ENCODE measurements at places on chromosomes 12 and 14.
A peak's percentile ranks its signal among the peaks of the same experiment; 100 is the strongest.

DNA sequence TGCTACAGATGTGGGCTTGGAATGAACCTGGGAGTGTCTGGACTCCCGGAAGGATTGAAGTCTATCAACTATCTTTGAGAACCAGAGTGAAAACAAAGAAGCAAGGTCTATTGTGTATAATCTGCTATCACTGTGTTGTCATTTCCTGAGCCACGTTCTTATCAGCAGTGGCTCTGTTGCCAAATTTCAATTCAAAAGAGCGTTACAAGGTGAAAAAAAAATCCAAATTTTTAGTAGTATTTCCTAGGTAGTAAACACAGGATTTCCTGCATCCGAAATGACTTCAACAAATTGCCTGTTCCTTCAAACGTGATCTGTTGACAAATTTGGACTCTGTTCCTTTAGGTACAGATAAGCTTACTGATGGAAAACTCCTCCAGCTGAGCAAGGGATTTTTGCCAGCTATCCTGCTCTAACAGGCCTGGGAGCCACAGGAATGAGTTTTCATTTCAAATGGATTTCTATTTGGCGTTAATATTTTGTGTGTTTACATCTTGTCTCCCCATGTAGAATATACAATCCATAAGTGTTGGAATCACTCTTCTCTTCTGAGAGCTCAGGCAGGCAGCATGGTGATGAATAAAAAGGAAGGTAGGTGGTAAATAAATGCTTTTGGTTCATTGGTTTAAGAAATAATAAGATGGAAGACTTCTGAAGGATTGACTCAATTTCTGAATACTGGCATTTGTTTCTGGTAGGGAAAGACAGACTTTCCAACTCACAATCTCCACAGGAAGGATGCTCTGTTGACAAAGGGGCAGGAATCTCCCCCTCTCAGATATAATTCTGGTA is 58.5 kb downstream of the GPR135 start:
- no peak for DNase-seq

GRCh38 chr12:119565404-119565803 is 28.2 kb upstream of the TMEM233 start:
- no peak for DNase-seq

DNA sequence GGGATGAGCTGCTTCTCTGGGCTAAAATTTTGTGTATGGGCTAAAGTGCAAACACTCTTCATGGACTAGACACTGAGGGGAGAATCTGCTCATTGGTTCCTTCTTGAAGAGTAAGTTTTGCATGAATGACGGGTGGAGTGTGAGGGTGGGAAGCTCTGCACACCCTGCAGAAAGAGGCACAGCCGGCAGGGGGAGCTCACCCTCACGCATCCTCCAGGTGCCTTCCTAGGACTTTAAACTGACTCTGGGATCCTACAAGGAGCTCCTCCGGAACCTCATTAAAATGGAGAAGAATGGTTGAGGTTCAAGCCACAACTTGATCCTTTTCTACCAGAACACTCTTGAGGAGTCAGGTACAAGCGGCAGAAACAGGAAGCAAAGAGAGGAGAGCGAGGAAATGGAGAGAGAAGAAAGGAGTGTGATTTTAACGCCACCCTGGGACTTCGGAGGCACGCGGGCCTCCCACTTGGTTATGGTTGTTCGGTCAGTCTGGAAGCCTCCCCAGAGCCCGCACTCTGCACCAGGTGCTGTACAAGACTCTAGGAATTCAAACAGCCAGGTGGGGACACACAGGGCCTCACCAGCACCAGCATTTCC is 87.5 kb downstream of the SETD3 start:
- DNase-seq = no peak

- DNase-seq = no peak
Observed at GRCh38 chr12:57983146-57983857, 41.9 kb downstream of the ATP23 start.

GRCh38 chr12:114269153-114269552 is 136.8 kb downstream of the TBX5 start:
- DNase-seq = no peak

DNA sequence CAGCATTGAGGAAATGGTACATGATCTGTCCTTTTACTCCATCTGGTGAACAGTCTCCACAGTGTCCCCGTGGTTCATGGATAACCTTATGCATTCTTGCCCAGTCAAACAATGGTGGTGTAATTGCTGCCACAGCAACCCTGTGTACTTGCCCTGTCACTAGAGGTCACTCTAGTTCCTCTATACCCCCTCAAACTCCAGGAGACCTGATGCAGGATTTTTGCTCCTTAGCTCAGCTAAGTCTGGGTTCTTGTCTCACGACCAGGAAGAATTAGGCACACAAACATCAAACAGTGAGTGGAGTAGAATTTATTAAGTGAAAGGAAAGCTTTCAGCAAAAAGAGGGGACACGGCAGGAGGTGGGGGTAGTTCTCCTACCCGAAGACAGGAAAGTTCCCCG is 24.7 kb upstream of the EEA1 start:
- DNase-seq = no peak

DNA sequence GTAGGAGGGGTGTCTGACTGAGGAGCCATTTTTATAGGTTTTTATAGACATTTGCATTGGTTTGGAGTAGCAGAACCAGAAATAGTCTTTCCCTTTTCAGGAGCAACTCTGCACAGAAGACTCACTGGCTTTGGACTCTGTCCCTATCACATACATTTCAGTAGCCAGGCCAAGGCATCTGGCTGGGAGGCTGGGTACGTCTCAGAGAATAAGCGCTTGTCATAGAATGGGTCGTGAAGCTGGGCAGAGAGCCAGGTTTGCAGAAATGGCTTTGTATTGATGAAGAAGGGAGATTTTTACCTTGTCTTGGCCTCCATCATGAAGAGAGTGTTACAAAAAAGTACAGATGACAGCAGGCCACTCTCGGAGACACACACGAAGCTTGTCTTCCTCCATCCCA is 98.6 kb downstream of the CACNA1C start:
- no peak for DNase-seq

- no peak for DNase-seq
Observed at GRCh38 chr12:131827961-131828534, at the start of gene MMP17. Gene MMP17 (plus strand): TSS chr12:131828393. CDS start chr12:131828495, 102 bp downstream.

GRCh38 chr14:96390965-96391292 is 999 bp upstream of the AK7 start:
- DNase-seq = no peak

DNA sequence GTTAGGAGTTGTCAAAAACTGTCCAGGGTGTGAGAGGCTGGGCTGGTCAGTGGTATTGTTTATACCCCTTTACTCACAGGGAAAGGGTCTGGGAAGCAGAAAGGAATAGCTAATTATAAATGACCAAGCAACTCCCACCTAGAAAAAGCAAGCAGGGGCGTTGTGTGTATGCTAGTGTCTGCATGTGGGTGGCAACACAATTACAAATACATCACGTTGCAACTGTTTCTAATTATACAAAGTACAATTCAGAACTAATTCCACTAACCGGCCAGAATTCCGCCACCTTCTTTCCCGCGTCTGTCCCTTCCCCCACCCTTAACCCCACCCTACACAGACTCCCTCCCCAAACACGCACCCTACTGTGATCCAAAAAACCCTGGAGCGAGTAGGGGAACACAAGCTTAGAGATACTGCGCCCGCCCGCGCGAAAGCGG is 2.2 kb downstream of the DPF3 start:
- DNase-seq = no peak

- DNase-seq = no peak
Observed at GRCh38 chr14:85538636-85539035, 8.7 kb downstream of the FLRT2 start.

GRCh38 chr12:86774841-86775388 is 518.7 kb upstream of the MGAT4C start:
- DNase-seq = no peak

DNA sequence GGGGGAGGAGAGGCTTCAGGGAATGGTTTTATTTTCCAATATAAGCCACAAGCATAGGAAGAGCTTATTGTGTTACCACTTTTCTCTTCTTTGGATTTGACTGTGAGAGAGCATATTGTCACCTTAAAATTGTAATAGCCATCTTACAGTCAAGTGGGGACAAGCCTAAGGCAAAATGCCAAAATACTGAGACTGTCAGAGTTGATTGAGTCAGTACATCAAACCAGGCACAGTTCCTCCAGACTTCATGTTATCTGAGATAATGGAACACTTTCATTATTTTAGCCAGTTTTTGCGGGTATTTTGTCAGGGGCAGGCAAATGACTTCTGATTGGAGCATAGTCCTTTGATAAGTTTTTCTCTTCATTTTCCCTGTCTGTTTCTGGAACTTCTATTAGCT is 19.5 kb upstream of the NUBPL start:
- DNase-seq = no peak

GRCh38 chr14:85687456-85687855 is 157.5 kb downstream of the FLRT2 start:
- DNase-seq = no peak

DNA sequence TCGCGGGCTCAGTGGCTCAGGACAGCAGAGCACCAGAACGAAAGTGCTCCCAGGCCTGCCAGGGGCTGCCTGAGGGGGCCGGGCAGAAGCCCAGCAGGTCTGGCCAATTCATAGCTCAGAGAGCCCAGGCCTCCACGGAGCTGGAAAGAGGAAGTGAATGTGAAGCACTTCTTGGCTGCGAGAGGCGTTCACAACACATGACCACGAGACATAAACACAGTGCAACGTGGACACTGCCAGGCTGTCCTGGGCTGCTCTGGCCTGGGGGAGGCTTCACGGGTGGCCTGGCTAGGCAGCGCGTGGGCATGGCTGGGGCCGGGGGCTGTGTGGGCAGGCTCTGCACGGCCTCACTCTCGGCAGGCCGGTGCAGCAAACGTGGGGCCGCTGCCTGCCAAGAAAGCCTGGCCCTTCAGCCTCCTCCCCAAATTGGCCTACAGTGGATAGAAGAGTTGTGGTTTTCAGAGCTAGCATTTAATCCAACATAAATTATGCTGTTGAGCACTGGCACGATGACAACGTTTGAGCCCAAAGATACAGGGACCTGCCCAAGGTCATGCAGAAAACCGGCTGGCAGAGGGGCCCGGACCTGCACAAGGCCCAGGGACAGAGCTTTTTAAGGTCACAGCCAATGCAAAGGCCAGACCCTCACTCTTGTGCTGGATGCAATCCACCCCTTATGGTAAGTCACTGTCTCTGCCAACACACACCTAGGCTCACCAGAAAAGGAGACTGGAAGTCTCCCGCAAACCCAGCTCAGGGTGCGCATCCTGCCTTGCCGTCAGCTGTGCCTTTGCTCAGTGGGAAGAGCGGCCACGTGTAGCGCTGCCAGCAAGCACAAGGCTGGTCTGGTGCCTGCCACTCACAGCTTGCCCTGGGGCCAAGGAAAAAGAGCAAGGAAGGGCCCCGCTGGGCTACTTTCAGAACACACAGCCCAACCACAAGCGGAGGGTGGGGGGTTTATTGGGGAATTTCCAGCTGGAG is 8.6 kb downstream of the SLC25A29 start:
- DNase-seq = no peak

DNA sequence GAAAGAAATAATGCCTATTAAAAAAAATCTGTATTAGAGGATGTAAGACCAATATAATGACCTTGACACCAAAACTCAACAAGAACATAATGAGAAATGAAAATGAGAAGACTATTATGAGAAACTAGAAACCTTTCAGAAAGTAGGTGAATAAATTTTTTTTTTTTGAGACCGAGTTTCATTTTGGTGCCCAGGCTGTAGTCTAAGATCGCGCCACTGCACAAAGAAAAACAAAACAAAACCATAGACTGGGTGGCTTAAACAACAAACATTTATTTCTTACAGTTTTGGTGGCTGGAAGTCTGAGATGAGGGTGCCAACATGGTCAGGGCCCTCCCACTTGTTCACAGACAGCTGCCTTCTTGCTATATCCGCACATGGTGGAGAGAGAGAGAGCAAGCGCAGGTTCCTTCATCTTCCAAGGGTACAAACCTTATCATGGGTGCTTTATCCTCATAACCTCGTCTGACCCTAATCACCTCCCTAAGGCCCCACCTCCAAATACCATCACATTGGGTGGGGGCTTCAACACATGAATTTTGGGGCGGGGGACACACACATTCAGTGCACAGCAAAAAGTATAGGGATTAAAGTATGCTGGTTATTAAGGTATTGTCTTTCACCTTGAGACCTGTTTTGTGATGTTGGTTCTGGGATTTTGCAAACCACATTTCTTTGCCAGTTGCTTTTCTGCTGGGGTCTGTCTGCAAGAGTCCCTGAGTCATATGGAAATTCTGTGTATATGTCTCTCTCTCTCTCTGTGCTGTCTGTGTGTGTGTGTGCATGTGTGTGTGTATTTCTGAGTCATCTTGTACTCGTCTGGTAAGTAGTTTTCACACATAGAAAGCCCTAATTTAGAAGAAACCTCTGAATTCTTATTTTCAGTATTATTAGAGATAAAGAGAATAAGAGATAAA is 26.2 kb downstream of the ZCRB1 start:
- peak; percentile 34 for DNase-seq

DNA sequence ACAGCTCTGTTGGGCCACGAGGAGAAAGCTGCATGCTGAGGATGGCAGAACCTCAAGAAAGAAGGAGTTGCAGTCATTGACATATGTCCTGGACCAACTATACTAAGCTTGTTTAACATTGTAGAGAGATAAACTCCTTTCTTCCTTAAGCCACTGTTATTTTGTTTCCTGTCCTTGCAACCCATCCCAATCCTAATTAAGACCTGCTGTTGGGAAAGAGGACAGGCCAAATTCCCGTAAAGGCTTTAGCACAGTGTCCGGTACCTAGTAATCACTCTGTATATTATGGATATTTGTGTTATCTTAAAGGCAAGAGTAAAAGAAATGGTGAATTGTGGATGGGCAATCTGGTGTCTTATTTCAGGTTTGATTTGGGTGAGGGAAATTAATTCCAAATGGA is 53.5 kb upstream of the WSCD2 start:
- DNase-seq = no peak

DNA sequence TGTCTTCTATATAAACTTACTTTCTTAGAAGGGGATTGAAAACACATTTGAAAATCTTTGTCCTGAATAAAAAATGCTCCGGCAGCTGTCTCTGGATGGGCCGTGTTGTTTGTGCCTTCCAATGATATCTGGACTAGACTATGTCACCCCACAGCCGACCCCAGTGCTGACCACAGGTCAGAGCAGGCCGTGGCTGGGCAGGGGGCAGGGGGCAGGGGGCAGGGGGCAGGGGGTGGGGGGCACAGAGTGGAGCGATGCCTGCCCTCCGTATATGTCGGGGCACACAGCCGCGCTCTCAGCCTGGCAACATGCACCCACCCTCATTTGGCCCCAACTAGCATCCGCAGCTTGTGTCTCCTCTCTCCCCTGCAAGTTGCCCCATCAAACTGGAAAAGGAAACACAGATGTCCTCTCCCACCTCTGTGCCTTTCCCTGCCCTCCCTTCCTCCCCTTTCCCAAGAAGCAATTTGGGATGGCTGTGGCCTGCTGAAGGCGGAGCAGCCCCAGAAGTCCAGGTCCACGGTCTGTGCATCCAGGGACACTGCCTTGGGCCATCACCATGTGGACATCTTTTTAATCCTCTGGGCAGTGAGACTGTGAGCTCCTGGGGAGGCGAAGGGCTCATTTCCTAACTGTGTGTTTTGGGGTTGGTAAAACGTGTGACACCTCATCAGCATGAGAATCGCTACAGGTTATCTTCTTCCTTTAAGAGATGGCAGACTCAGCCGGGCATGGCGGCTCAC is 295.7 kb upstream of the RTL1 start:
- no peak for DNase-seq

- DNase-seq = no peak
Observed at GRCh38 chr12:69888901-69889300, 63.9 kb downstream of the MYRFL start.

GRCh38 chr12:47004634-47005033 is 74.8 kb upstream of the PCED1B start:
- no peak for DNase-seq

Data from activated CD4-positive, CD25-positive, alpha-beta regulatory T cell treated with anti-CD3 and anti-CD28 coated beads, Interleukin-2, amount 50 U/mL, for 16 hours (primary cell).